Stimulated activated CD4-positive, alpha-beta T cell treated with anti-CD3 and anti-CD28 coated beads, Interleukin-4, amount 100 ng/mL, for 4 hours (primary cell): ENCODE measurements at places on chromosomes 12 and 14.

- no peak for DNase-seq
Observed at GRCh38 chr12:126483145-126484068, 1418.2 kb downstream of the AACS start.

DNA sequence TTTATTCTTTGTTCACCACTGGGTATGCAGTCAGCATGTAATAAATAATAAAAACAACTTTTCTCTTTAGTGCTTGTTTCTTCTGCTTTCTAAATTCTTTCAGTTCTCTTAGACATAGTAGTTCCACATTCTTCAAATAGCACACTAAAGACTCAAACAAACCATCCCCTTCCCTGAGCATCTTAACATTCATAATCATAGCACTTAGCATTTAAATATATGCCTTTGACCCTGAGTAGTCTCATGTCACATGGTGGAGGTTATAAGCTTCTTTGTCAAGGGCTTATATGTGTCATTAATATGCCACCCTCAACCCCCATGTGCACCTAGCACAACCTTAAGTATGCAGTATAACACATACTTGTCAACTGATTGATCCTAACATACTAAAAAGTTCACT is 212.7 kb downstream of the PHLDA1 start:
- no peak for DNase-seq

- no peak for DNase-seq
Observed at GRCh38 chr12:61566183-61566582, 694.0 kb upstream of the USP15 start.

DNA sequence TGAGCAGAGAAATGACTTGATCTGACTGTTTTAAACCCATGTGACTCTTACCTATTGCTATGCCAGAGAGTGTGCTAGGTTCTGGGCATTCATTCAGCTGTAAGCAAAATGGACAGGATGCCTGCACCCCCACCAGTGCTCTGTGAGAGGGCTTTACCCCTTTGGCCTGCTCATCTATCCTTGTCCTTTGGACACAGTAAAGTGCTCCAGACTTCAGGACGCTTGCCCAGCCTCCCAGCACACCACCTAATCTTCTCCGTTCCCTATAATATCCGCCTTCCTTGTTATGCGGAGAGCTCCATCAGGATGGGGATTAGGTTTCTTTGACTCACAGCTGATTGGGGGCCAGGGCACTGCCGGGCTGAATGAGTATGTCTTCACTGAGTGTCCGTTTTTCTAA is 4.4 kb upstream of the ZNF839 start:
- no peak for DNase-seq

DNA sequence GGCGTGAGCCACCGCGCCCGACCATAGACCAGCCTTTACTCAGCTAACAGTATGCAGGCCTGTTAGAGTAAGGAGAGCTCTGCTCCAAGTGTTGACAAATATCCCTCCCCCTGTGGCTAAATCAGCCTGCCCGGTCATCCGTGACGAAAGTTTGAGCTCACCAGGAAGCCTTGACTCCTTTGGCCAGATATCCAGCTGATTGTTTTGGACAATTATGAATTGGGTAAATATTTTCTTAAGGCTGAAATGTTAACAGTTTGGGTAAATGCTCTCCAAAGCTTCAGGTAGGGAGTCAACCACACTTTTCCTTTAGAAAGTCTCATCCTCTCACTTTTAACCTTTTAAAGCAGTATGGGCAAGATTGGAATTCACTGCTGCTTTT is 157.9 kb downstream of the PAWR start:
- DNase-seq, result no peak

- DNase-seq, result no peak
Observed at GRCh38 chr14:42961509-42961908, 1354.8 kb downstream of the LRFN5 start.

GRCh38 chr14:100256339-100256895 is 17.5 kb downstream of the YY1 start:
- DNase-seq, result no peak
